ENCODE measurements at places on chromosomes 13 and 19.

- DNase-seq = no peak
These were observed 635.4 kb upstream of the ARGLU1 start for GRCh38 chr13:107203146-107203847.

DNA sequence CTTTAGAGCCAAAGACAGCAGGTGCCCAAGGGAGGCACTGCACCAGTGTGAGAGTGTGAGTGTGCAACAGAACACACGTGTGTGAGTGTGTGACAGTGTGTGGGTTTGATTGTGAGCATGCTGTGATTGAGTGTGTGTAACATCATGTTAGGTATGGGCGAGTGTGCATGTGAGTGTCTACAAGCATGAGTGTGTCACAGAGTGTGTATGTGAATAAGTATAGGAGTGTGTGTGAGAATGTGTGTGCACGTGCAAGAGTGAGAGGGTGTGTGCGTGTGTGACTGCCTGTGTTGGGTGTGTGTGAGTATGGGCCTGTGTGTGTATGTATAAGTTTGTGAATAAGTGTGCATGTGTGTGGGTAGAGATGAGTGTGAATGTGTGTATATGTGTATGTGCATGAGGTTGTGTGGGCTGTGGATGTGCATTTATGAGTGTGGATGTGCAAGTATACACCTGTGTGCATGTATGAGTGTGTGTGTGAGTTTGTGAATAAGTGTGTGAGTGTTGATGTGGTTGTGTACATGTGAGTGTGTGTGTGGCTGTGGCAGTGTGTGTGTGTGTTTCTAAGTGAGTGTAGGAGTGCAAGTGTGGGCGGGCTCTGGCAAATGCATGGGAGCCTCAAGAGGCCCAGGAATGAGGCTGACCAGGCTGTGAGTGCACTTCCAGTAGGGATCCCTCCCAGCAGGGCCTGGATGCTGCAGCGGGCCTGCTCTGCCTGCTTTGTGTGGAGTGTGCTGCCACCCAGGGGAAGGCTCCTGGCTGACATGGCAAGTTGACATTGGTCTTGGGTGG, 198.4 kb downstream of the COL4A1 start:
- no peak for DNase-seq

DNA sequence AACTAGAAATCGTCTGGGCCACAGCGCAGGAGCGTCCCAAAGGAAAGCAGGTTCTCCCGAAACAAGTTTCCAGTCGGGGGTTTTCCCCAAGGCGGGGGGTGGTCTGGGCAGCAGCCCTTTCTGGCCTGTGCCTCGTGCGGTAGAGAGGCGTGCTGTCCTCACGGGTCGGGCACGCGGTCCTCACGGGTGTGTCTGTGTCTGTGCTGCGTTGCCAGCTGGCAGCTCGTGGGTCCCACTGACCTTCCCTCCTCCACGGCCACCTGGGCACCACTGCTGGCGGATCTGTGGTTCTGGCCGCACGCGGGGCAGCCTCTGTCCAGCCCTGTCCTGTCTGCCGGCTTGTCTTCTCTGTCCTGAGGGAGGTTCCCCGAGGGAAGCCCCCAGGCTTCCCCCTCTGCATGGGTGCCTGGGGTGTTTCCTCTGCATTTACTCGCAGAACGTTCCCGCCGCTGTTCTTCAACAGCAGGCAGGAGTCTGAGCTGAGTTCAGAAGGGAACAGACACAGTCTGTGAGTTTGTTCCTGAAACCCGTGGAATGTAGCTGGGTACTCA, 98.2 kb upstream of the MCF2L start:
- no peak for DNase-seq

DNA sequence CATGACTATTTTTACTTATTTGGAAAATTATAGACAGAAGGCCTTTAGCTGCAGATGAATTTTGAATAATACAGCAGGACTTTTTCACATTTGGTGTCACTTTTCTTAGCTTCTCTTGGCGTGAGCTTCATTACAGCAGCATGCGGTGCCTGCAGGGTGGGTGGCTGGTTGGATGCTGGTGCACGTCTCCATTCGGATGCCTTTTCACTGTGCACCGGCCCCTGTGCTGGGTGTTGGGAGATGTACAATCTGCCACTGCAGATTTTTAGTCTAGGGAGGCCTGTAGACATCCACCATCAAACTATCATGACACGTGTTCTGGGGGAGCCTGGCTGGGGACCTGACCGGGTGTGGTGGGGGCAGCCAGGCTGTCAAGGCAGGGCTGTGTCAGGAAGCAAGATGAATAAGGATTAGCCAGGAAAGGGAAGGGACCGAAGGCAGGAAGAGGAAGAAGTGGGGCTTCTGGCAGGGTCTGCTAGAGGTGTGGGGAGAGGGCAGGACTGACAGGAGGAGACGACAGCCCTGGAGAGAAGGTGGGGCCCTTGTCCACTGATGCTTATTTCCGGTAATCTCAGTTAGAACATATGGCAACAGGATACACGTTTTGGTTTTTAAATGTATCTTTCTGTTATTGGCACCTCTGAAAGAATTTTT, 88.8 kb downstream of the ARHGEF7 start:
- DNase-seq = no peak
